ENCODE measurements at places on chromosomes 2 and 18. TPM values are rescaled to one million over a fixed set of nuclear protein-coding genes. Genes with fewer than 3 reads are reported as not detected.

DNA sequence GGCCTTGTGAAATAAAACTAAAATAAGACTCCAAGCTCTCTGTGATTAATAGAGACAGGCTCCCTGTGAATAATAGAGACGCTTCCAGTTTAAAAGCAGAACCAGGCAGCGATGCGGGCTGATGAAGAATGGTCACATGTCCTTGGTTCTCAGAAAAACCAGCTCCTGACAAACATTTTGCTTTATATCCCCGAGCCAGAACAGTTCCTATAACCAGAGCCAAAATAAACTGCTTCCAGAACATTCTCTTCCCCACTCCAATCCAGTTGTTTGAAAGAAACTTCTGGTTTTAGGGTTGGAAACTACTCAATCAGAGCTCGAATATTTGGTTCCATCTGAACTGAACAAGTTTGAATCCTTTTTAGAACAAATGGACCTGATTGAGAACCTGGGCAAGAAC is 213.7 kb downstream of the TSN start:
- H3K36me3 ChIP-seq = no peaks in the 10 kb centered on the region
- no peaks in the 10 kb centered on the region for H3K27me3 ChIP-seq
- H3K4me1 ChIP-seq = no peaks in the 10 kb centered on the region
- peak overlapping the region; percentile 58 for H3K27ac ChIP-seq

DNA sequence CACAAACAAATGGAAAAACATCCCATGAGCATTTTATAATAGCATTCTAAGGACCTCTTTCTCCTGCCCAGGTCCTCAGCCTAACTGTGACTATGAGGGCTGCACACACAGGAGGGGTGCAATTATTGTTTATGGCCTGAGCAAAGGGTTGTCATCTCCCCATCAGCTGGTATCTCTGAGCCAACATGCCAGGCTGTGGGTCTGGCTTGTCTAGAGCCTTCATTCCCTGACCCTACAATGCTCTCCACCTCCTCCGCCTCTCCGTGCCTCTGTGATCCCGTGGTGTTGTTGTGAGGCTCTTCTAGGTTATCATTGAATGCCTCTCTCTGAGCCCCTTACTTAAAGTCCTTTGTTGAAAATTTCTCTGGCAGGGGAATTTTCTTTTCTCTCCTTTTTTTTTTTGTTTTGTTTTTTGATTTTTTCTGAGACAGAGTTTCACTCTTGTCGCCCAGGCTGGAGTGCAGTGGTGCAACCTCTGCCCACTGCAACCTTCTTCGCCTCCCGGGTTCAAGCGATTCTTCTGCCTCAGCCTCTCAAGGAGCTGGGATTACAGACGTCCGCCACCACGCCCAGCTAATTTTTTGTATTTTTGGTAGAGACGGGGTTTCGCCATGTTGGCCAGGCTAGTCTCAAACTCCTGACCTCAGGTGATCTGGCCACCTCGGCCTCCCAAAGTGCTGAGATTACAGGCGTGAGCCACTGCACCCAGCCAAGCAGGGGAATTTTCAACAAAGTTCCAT is 126.4 kb downstream of the SMAD7 start:
- peak; percentile 12 for DNase-seq
- H3K27ac ChIP-seq = no peak overlapping the region
- H3K4me3 ChIP-seq = no peak overlapping the region
- H3K27me3 ChIP-seq = no peaks in the 10 kb centered on the region

DNA sequence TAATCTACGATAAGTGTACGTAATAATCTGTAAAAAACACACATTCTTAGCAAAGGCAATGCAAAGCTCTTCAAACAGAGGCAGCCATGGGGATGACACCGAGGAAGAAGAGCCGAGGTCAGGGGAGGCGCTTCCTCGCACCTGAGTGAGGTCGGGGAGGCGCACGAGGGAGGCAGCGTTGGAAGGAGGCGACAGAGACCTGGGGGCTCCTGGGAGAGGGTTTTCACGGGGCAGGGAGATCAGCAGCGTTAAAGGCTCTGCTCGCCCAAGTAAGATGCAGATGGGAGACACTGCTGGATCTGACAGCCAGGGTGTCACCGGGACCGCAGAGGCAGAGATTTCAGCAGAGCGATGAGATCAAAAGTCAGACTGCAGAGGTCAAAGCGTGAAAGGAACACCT is 143.1 kb downstream of the L3MBTL4 start:
- no peak overlapping the region for H3K27ac ChIP-seq
- H3K4me3 ChIP-seq = no peak overlapping the region
- no peaks in the 10 kb centered on the region for H3K36me3 ChIP-seq
- DNase-seq = no peak
- no peaks in the 10 kb centered on the region for H3K4me1 ChIP-seq

DNA sequence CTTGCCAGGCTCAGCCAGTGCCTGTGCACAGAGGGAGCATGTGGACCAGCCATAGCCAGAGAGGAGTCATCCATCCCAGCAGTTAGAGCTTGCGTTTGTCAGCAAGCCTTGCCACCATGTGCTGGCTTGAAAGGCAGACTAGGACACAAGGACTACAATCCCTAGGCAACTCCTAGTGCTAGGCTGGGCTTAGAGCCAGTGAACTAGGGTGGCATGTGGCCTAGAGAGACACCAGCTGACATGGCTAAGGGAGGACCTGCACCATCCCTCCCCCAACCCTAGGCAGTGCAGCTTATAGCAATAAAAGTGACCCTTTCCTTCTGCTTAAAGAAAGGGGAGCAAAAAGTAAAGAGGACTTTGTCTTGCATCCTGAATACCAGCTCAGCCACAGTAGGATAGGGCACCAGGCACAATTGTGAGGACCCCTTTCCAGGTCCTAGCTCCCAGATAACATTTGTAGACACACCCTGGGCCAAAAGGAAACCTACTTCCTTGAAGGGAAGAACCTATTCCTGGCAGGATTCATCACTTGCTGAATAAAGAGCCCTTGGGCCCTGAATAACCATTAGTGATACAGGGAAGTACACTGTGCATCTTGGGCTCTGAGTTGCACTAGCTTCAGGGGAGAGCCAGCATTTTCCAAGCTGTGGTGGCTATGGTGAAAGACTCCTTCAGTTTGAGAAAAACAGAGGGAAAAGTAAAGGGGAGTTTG is 38.7 kb upstream of the UXS1 start:
- H3K36me3 ChIP-seq = no peaks in the 10 kb centered on the region
- no peaks in the 10 kb centered on the region for H3K27me3 ChIP-seq
- no peaks in the 10 kb centered on the region for H3K4me1 ChIP-seq
- no peak overlapping the region for H3K27ac ChIP-seq

The ANKRD30B gene
- polyA plus RNA-seq = not detected

- no peaks in the 10 kb centered on the region for H3K4me1 ChIP-seq
- no peaks in the 10 kb centered on the region for H3K27me3 ChIP-seq
- H3K27ac ChIP-seq = peak overlapping the region; percentile 38
Measured at GRCh38 chr2:178858896-178859625, 51.8 kb upstream of the TTN start.

The DNAH6 gene
- polyA plus RNA-seq = 5.0 TPM

GRCh38 chr2:2506536-2506935 is 175.5 kb upstream of the MYT1L start:
- H3K36me3 ChIP-seq = no peaks in the 10 kb centered on the region
- no peak overlapping the region for H3K4me3 ChIP-seq
- no peak overlapping the region for H3K27ac ChIP-seq
- DNase-seq = no peak

DNA sequence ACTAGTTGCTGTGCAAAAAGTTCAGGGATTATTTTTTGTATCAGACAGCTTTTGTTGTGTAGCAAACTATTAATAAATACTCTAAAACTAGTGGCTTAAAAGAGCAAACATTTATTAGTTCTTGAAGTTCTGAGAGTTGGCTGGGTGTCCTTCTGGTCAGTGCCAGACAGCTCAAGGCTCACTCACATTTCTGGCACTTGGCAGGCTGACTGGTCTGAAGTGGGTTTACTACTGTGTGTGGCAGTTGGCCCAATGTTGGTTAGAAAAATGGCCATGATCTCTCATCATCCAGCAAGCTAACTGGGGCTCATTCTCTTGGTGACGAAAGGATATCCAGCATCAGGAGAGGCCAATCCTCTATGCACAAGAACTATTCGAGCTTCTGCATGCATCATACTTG is 71.4 kb upstream of the ZNF385B start:
- peaks cover 1% of the 10 kb centered on the region for H3K36me3 ChIP-seq
- H3K27ac ChIP-seq = no peak overlapping the region
- H3K27me3 ChIP-seq = no peaks in the 10 kb centered on the region
- no peak overlapping the region for H3K4me3 ChIP-seq

DNA sequence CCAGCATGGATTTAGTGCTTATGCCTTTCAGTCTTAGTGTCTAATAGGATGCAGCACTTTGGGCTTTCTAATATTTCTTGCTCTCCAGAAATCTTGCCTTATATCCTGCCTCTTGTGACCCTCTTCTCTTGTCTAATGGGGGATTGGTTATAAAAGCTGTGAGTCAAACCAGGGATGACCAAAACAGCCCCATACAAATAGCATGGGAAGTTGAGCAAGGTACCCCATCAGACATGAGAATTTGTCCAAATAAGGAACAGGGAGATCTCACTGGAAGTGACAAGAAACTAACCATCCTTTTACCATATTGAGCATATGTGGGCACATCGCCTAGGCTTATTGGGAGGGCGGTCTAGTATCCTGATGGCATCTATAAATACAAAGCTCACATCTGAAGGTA is 78.8 kb upstream of the BZW1 start:
- no peaks in the 10 kb centered on the region for H3K27me3 ChIP-seq
- no peak for DNase-seq
- H3K36me3 ChIP-seq = no peaks in the 10 kb centered on the region
- H3K4me3 ChIP-seq = no peak overlapping the region
- H3K27ac ChIP-seq = no peak overlapping the region

The KANSL3 gene
- polyA plus RNA-seq = 31.6 TPM

GRCh38 chr2:88024509-88024908 is 8.2 kb upstream of the RNU2-63P start:
- H3K4me1 ChIP-seq = no peaks in the 10 kb centered on the region
- no peaks in the 10 kb centered on the region for H3K27me3 ChIP-seq
- no peaks in the 10 kb centered on the region for H3K36me3 ChIP-seq
- H3K27ac ChIP-seq = no peak overlapping the region
- no peak for DNase-seq

- no peak for DNase-seq
- H3K36me3 ChIP-seq = no peaks in the 10 kb centered on the region
- H3K4me3 ChIP-seq = no peak overlapping the region
- no peaks in the 10 kb centered on the region for H3K27me3 ChIP-seq
- no peak overlapping the region for H3K27ac ChIP-seq
Measured at GRCh38 chr2:143252138-143252907, 123.1 kb downstream of the ARHGAP15 start.

The LDLRAD4 gene
- polyA plus RNA-seq = 7.0 TPM

The CYP26B1 gene
- 1.4 TPM for polyA plus RNA-seq

DNA sequence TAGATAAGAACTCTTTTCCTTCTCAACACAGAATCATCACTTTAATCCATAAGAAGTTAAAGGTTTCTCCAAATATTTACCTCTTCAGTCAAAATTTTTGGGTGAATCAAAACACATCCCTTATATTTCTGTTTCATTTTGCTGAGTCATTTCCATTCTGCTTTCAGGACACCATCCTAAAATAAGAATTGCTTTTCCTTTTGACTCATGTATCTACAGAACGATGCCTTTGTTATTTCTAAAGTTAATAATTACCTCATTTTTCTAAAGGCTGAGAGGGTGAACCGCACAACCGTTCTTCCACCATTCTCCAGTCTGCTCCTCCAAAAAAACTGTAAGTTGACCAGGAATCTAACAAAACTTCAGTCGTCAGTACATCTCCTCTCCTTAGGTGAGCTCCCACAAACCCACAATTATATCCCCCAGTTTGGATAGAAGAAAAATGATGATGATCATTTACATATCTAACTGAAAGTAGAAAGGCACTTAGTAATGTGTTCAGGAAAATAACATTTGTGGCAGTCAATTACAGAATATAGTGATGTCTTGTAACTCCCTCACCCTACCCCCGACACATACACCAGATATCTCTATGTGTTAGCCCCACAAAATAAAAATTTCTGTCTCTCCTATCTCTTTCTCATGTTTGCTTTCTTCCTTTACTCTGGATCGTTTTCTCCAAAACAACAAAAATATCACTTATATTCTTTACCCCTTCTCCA is 162.5 kb downstream of the RAD51AP2 start:
- no peaks in the 10 kb centered on the region for H3K36me3 ChIP-seq
- no peaks in the 10 kb centered on the region for H3K4me1 ChIP-seq
- H3K27ac ChIP-seq = no peak overlapping the region
- H3K4me3 ChIP-seq = no peak overlapping the region
- DNase-seq = no peak
